ENCODE measurements at places on chromosomes 3 and 15. TPM values are rescaled to one million over a fixed set of nuclear protein-coding genes. Genes with fewer than 3 reads are reported as not detected.

The PLA1A gene
- total RNA-seq, result 0.17 TPM

The PLCB2 gene
- total RNA-seq, result 24.9 TPM

The GP9 gene
- total RNA-seq, result not detected

DNA sequence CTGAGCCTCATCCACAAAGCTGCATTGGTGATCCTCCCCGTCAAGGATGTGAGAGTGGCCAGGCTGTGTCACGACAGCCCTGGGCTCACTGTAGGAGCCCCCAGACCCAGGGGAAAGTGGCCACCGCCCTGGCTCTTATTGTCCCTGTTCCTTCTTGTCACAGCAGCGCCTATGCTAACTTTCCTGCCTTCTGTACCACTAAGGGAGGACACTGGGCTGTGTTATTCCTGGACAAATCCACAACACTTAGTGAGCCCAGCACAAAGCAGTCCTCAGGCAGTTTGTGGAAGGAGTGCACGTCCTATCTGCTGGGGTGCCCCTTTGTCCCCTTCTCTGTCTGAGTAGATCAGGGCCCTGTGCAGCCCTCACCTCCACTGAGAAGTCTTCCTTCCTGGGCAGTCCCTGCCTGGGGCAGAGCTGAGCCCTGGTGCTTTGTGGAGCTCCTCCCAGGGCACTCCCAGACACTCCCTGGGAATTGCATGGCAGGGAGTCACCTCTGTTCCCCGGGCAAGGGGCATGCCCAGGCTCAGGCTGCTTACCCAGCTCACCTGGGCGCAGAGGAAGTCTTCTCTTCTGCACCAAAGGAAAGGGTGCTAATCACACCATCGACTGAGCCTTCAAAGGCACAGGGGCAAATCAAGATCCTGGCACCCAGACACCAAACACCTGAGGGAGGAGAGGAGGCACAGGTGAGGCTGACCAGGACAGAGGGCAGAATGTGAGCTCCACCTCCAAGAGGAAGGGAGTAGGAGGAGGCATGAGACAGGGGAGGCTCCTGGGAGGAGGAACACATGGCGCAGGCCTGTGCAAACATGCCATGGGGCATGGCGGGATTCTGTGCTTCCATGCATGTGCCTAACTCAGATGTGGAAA is 138.7 kb downstream of the KLF13 start:
- peak; percentile 31 for DNase-seq
- no peak overlapping the region for H3K27ac ChIP-seq
- no peaks in the 10 kb centered on the region for H3K27me3 ChIP-seq
- H3K4me3 ChIP-seq, result no peak overlapping the region

- no peaks in the 10 kb centered on the region for H3K36me3 ChIP-seq
- no peaks in the 10 kb centered on the region for H3K4me1 ChIP-seq
- H3K27me3 ChIP-seq, result peaks cover 23% of the 10 kb centered on the region
- DNase-seq, result no peak
- no peak overlapping the region for H3K27ac ChIP-seq
- no peak overlapping the region for H3K4me3 ChIP-seq
These were observed 17.2 kb upstream of the ADIPOQ start for GRCh38 chr3:186825294-186825821.

DNA sequence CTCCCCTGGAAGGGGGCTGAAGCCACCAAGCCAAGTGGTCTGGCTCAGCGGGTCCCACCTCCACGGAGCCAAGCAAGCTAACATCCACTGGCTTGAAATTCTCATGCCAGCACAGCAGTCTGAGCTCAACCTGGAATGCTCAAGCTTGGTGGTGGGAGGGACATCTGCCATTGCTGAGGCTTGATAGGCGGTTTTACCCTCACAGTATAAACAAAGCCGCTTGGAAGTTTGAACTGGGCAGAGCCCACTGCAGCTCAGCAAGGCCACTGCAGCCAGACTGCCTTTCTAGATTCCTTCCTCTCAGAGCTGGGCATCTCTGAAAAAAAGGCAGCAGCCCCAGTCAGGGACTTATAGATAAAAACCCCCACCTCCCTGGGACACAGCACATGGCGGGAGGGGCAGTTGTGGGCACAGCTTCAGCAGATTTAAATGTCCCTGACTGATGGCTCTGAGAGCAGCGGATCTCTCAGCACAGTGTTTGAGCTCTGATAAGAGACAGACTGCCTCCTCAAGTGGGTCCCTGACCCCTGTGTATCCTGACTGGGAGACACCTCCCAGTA is 23.2 kb upstream of the IGSF10 start:
- H3K27ac ChIP-seq, result no peak overlapping the region
- H3K27me3 ChIP-seq, result no peaks in the 10 kb centered on the region
- no peak for DNase-seq
- no peaks in the 10 kb centered on the region for H3K36me3 ChIP-seq

DNA sequence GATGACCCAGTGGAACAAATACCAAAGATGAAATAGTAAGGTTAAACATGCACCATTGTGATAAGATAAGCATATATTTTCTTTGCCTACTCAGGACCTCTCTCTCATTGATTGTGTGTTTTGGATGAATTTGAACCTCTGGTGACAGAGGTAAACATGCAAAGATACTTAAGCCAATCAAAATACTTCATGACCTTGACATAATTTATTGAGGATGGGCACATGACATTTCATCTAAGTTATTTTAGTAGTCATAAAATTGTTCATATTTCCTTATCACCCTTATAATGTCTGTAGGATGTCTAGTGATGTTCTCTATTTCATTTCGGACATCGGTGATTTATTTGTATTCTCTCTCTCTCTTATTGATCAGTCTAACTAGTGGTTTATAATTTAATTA is 88.3 kb upstream of the WDR72 start:
- H3K4me1 ChIP-seq, result no peaks in the 10 kb centered on the region
- H3K4me3 ChIP-seq, result no peak overlapping the region
- no peaks in the 10 kb centered on the region for H3K27me3 ChIP-seq
- no peak overlapping the region for H3K27ac ChIP-seq
- H3K36me3 ChIP-seq, result no peaks in the 10 kb centered on the region

- no peak for DNase-seq
- no peaks in the 10 kb centered on the region for H3K36me3 ChIP-seq
- peaks cover 15% of the 10 kb centered on the region for H3K4me1 ChIP-seq
- no peak overlapping the region for H3K27ac ChIP-seq
- no peaks in the 10 kb centered on the region for H3K27me3 ChIP-seq
These were observed 50.3 kb downstream of the MEF2A start for GRCh38 chr15:99616129-99616528.

- H3K4me1 ChIP-seq, result peaks cover 35% of the 10 kb centered on the region
- no peak for DNase-seq
- H3K27ac ChIP-seq, result no peak overlapping the region
- no peak overlapping the region for H3K4me3 ChIP-seq
- H3K36me3 ChIP-seq, result no peaks in the 10 kb centered on the region
These were observed 6.3 kb downstream of the RBM15B start for GRCh38 chr3:51397392-51397791.

DNA sequence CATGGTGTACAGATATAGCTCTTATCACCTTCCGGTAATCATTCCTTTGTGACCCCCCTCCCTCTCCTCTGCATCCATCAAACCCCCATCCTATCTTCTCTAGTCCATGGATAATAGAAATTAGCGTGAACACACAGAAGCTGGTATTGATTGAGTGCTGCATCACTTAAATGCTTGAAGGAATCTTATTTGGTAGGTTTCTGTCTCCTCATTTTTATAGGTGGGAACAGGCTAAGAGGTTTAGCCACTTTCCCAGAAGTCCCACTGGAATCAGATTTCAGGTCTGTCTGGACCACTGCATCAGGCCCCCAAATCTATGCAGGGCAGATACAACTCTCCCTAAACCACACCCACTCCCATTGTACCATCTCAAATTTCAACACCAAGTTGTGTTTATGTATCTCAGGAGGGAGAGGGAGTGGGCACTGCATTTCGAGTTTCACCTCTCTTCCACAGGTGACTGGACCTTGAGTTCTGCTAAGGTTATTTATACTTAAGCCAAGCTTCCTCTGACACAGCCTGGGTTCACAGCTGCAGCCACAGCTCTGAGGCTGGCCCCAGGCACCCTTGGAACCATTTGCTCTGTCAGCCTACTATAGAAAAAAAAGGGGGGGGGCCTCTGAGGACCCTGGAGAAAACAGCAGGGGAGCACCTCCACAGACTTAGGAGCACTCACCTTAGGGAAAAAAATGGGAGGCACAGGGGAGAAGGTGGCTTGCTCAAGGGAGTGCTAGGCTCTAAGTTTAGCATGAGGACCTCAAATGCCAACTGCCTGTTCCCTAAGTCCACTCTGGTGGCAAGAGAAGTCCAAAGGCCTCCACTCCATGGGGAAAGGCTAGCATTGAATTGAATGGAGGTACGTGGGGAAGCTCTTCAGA is 2.1 kb upstream of the NMB start:
- no peak overlapping the region for H3K4me3 ChIP-seq
- no peaks in the 10 kb centered on the region for H3K36me3 ChIP-seq
- no peak for DNase-seq
- peaks cover 5% of the 10 kb centered on the region for H3K4me1 ChIP-seq

GRCh38 chr3:128415773-128416577 is 50.7 kb downstream of the DNAJB8 start:
- H3K4me1 ChIP-seq, result no peaks in the 10 kb centered on the region
- H3K27ac ChIP-seq, result no peak overlapping the region
- no peaks in the 10 kb centered on the region for H3K36me3 ChIP-seq
- no peak for DNase-seq
- no peaks in the 10 kb centered on the region for H3K27me3 ChIP-seq
- H3K4me3 ChIP-seq, result no peak overlapping the region

All from adrenal gland (tissue), 19 donors.